ENCODE measurements at places on chromosomes 13 and 19.

DNA sequence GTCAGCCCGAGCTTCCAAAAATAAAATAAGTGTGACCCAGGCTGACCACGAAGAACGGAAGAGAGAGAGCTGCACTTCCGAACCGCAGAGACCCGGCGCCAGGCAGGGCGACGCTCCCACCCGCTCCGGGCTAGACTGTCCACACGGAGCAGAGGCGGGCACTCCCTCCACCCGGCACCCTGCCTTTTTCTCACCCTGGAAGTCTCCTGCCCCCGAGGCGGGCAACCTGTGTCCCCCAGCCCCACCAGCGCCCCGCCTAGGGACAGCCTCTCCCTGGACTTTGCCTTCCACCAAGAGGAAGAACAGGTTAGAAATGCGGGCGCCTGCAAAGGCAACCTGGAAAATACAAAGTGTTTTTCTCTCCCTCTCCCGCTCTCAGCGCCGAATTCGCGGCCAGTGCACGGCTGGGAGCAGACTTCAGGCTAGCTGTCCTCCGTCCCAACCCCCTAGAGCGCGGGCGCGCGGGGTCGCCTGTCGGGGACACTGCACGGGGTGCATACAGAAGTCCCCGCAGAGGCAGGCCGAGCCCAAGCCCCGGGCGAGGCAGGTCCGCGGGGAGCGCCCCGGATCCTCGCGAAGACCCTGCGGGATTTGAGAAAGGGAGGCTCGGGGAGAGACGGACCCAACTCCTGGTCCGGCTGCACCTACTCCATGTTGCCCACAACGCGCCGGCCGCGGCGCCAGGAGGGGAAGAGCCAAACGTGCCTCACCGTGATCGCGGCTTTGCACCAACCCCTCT is 845 bp downstream of the SPRY2 start:
- DNase-seq: peak; percentile 63

GRCh38 chr19:48819366-48819816 is 8.6 kb upstream of the BCAT2 start:
- no peak for DNase-seq

DNA sequence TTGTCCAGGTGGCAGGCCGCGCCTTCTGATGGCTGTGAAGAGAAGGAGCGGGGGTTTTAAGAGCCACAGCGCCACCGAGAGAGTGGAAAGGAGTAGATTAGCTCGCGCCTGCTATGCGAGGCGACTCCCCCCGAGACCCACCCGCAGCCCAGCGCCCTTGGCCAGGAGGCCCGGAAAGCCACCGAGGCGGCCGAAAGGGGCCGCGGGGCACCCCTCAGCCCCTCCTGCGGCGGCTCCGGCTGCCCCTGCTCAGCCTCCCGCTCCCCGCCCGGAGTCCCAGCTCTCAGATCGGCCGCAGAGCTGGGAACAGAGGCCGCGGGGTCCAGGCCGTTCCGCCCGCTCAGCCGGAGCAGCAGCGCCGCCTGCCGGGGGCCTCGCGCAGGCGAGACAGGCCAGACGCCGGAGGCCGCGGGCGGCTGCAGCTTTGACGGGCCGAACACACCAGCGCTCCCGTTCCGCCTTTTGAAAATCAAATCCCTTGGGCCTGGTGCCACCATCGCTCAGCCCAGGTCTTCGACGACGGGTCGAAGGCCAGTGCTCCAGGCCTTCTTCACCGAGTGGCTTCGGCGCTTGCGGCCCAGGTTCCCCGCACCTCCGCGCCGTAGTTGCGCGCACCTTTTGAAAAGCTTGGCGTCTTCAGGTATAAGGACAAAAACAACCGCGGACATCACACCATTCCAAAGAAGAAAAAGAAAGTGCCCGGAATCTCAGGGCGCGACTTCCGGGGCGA is 15.3 kb downstream of the CDX2 start:
- peak; percentile 82 for DNase-seq

- no peak for DNase-seq
These were observed 43.2 kb downstream of the SUGT1 start for GRCh38 chr13:52695856-52696255.

DNA sequence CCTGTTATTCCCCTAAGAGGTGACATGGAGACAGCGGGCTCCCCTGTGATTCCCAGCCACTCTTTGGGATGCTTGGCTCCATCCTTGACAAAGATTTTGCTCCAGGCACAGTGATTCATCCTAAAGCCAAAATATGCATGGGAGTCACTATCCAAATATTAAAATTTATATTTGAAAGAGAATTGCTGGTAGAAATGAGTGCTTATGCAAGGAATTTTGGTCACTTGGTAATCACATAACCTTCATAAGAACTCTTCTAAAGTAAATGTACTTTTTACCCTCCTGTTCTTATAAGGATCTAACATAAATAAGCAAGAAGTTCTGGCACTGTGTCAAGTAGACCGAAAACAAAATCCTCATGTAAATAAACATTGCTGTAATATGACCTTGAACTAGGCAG is 385.8 kb downstream of the ITGBL1 start:
- no peak for DNase-seq

GRCh38 chr13:36054041-36054440 is 77.1 kb downstream of the DCLK1 start:
- DNase-seq: no peak

DNA sequence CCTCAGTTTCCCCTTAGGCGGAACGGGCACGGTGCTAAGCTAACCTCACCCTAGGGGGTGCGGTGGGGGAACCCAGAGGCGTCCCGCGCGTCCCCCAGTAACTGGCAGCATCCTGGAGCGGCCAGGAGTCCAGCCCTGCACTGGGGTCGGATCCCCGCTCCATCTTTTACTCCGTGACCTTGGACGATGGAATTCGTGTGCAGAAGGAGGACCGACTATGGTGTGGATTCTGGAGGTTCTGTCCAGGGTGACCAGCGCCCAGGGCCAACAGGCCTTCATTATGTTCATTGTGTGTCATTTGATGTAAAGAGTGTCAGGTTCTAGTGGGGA is 630 bp downstream of the SPPL2B start:
- no peak for DNase-seq

DNA sequence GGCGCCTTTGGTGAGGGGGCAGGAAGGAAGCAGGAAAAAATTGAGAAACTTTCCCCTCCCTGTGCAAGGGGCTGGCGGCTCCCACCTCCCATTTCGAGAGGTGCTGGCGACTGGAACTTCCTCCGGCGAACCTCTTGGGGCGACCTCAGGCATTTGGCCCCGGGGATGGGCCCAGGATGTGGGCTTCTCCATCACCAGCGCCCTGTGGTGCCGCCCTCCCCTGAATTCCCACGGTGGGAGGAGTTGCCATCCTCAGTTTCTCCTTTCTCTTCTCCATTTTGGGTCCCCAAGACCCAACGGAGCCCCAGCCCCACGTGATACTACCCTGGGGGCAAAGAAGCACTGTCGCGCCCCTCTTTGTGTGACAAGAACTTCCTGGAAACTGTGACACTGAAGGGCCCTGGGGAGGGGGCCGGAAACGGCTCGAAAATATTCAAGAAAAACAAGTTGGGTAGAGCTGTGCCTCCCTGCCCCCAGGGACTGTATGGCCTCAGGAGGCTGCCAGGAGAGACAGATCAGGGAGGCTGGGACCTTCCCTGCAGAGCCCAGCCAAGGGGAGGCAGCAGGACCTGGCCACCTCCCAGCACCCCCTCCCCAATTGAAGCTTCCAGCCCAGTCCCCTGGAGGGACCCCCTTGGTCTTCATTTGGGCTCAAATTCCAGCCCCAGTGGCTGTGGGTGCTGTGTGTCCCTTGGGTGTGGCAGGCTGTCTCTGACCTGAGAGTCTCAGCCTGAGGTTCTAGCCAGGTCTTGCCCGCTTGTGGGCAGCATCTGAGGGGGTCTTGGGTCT is 16.2 kb upstream of the AP1M2 start:
- DNase-seq: peak; percentile 62

GRCh38 chr19:29372461-29372860 is 153.3 kb upstream of the VSTM2B start:
- no peak for DNase-seq

DNA sequence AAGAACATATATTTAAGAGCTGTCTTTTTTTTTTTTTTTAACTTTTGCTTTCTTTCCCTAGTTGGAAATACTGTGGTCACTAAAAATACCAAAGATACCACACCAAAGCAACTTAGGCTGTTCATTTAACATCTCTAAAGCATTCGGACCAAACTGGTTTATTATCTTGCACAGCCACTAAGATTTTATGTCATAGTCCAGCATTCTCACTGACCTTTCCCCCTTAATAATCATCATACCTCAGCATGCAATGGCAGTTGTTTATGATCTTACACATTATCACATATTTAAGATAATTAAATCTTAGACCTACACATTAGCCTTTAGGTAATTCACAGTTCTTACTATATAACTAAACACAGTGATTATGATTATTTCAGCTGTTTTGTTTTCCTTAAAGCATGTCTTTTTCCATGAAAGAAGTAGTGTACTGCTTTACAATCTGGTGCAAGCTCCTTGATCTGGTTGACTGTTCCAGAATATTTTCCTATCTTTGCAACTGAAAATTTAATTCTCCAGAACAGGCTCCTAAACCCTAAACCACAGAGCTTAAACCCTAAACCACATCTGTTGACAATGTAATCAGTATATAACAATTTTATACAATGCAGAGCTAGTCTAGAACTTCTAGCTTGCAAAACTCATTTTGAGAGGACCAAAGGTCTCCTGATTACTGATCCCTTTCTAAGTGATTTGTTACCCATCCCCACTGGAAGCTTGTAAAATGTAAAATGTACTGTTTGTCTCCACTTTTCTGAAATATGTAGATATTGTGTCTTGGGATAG is 74.2 kb downstream of the CDK8 start:
- DNase-seq: no peak

- DNase-seq: peak; percentile 78
These were observed at the start of gene ISYNA1 for GRCh38 chr19:18437491-18438330. Gene ISYNA1 (minus strand): TSS chr19:18438133. CDS start chr19:18437979, 154 bp downstream.

DNA sequence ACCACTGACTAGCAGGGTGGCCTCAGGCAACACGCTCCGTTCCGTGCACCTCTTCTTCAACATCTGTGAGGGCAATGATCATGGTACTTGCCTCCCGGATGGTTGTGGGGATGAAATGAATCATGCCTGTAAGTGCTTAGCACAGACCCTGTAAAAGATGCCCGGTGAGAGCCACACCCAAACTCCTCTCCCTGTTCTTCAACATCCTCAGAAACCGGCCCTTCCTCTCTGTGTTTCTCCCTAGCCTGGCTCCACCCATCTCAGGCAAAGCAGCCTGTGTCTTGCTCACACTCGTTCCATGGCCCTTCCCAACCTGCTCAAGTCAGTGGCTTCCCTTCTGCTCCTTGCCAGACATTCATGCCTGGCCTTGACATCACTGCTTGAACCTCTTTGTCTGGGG is 5.8 kb upstream of the DMKN start:
- DNase-seq: no peak

- DNase-seq: no peak
These were observed 630.9 kb upstream of the PCDH20 start for GRCh38 chr13:62046512-62046911.

- DNase-seq: no peak
These were observed 12.2 kb upstream of the HTR2A start for GRCh38 chr13:46909042-46909441.

DNA sequence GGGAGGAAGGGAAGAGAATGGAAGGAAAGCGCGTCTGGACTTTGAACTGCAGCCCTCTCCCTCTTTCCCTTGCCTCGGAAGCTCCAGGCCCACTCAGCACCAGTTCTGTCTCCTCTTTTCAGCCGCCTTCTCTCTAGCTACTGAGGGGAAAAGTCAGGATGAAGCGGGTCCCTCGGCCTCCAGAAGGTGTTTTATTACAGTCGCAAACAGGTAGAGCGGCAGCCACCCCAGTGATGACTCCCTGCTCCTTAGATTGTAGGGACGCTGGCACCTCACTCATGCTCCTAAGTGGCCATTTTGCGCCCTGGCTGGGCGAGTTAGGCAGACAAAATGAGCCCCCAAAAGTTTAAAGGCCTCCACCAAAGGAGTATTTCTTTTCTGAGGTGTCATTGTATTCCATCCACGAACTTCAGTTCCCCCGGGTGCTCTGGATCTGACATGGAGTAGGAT is 954 bp upstream of the STK24 start:
- no peak for DNase-seq

- peak; percentile 54 for DNase-seq
These were observed 714 bp downstream of the POLRMT start for GRCh38 chr19:632579-633067.

DNA sequence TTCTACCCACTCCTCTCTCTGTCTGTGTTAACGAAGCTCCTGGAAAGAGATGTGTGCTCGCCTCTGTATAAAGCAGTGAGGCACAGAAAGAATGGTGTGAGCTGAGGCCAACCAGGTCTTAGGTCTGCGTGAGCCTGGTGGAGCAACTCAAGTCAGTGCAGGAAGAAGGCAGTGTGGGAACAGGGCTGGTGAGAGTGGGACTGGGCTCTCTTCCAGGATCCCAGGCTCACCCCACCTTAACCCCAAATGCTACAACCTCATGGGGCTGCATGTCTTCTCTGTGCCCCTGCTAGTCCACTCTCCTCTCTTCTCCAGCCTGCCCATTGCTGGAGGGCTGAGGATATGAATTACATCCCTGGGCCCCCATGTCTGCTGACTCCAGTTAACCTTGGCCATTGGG is 127.4 kb downstream of the DCT start:
- DNase-seq: no peak

GRCh38 chr13:112711528-112712265 is 21.9 kb downstream of the ATP11A start:
- peak; percentile 93 for DNase-seq

DNA sequence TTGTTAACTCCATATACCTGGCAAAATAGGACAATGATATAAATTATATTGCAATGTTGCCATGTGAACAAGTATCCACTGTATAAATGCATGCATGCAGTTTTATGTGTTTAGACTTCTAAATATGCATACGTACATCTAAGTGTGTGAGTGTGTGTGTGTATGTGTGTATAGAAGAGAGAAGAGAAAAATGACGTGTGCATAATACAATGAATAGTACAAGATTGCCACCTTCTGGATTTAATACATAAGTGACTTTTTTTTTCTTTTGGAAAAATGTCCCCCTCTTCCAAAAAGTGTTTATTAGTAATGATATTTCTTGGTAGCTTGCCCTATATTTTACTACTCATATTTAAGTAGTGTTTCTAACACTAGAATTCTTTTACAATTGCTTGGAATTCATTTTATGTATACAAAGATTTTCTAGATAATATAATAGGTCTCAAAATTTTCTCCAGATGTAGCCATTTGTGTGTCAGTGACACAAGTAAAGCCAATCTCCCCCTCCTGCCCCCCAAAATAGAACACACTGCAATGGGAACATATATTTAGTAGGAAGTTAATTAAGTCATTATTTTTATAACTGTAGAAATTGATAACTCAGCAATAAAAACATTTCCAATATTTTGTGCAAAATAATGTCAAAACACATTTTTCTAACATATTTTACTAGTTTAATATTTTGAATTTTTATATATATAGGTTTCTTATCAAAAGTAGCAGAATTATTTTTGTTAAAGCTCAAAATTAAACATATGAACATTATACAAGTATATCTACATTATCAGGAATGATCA is 783.3 kb upstream of the ATXN8OS start:
- peak; percentile 1 for DNase-seq

GRCh38 chr13:48575031-48575430 is 42.2 kb upstream of the RCBTB2 start:
- no peak for DNase-seq
